ENCODE measurements at places on chromosomes 11 and 22. TPM values are rescaled to one million over a fixed set of nuclear protein-coding genes. Genes with fewer than 3 reads are reported as not detected.

Gene SDF2L1
- 24.3 TPM for total RNA-seq

Gene KDM4E
- not detected for total RNA-seq

Gene PRR5L
- total RNA-seq: 10.1 TPM

Gene PRRG4
- not detected for total RNA-seq

Gene P2RX6
- total RNA-seq: 2.1 TPM

Gene TPST2
- 21.9 TPM for total RNA-seq

Gene CARD18
- not detected for total RNA-seq

Gene SNX32
- 0.13 TPM for total RNA-seq

Gene VSIG10L2
- not detected for total RNA-seq

Gene ANO3
- total RNA-seq: 0.56 TPM

Gene TMEM132A
- 158 TPM for total RNA-seq

Gene HMGXB4
- total RNA-seq: 23.8 TPM

Gene SAA2
- total RNA-seq: not detected

Gene OR52E1
- total RNA-seq: not detected

Gene TMPRSS4
- not detected for total RNA-seq

Gene MS4A7
- not detected for total RNA-seq

Gene MTMR3
- total RNA-seq: 16.0 TPM

Gene C11orf86
- total RNA-seq: not detected

Gene CHADL
- 0.26 TPM for total RNA-seq

Gene HOATZ
- total RNA-seq: not detected

Gene SMIM35
- total RNA-seq: not detected

Gene MRGPRX3
- not detected for total RNA-seq

Gene TSPAN32
- not detected for total RNA-seq

Gene MUC5AC
- not detected for total RNA-seq

Gene GAL
- 31.7 TPM for total RNA-seq

Gene MARK2
- total RNA-seq: 16.0 TPM

Gene BCL2L13
- 43.0 TPM for total RNA-seq

Gene OR2AG2
- total RNA-seq: not detected
